ENCODE measurements at places on chromosomes 2 and 18. TPM values are rescaled to one million over a fixed set of nuclear protein-coding genes. Genes with fewer than 3 reads are reported as not detected.

SERTAD2 gene
- total RNA-seq, result 3.3 TPM

ZBTB7C gene
- total RNA-seq, result not detected

DES gene
- total RNA-seq, result not detected

CAPN14 gene
- under 0.01 TPM for total RNA-seq

ABCG5 gene
- not detected for total RNA-seq

STPG4 gene
- total RNA-seq, result not detected

ICOS gene
- not detected for total RNA-seq

VIT gene
- total RNA-seq, result 0.22 TPM

DNAJC5G gene
- total RNA-seq, result 0.44 TPM

DSG4 gene
- total RNA-seq, result not detected

ACADL gene
- total RNA-seq, result not detected

DUSP19 gene
- total RNA-seq, result 1.5 TPM

VSNL1 gene
- not detected for total RNA-seq

BMP10 gene
- not detected for total RNA-seq

TTN gene
- 0.60 TPM for total RNA-seq

SERPINB3 gene
- total RNA-seq, result not detected

KATNAL2 gene
- total RNA-seq, result 0.40 TPM

SALL3 gene
- not detected for total RNA-seq

RAPGEF4 gene
- total RNA-seq, result 13.9 TPM

RTP5 gene
- total RNA-seq, result not detected

SPC25 gene
- 2.8 TPM for total RNA-seq

GLI2 gene
- total RNA-seq, result not detected

VWA3B gene
- not detected for total RNA-seq

IL37 gene
- total RNA-seq, result not detected

SPOPL gene
- total RNA-seq, result 9.2 TPM

GYPC gene
- total RNA-seq, result 773 TPM

GCKR gene
- total RNA-seq, result not detected

HAAO gene
- not detected for total RNA-seq

KYNU gene
- not detected for total RNA-seq

LCLAT1 gene
- total RNA-seq, result 7.1 TPM

MOCOS gene
- under 0.01 TPM for total RNA-seq

DLX1 gene
- not detected for total RNA-seq

ZNF142 gene
- 3.3 TPM for total RNA-seq

CRYBA2 gene
- total RNA-seq, result not detected

DPP4 gene
- total RNA-seq, result 79.6 TPM

ALK gene
- not detected for total RNA-seq

TMEM200C gene
- not detected for total RNA-seq

CHPF gene
- 0.44 TPM for total RNA-seq

HTR2B gene
- 3.0 TPM for total RNA-seq

INO80B gene
- 6.3 TPM for total RNA-seq

DAW1 gene
- 0.20 TPM for total RNA-seq

VIL1 gene
- total RNA-seq, result not detected

TUBB8B gene
- total RNA-seq, result not detected

BOK gene
- 113 TPM for total RNA-seq

Data from lung microvascular endothelial cell (primary cell).